Fibroblast of skin of back (primary cell): ENCODE measurements at places on chromosomes 7 and 10.

DNA sequence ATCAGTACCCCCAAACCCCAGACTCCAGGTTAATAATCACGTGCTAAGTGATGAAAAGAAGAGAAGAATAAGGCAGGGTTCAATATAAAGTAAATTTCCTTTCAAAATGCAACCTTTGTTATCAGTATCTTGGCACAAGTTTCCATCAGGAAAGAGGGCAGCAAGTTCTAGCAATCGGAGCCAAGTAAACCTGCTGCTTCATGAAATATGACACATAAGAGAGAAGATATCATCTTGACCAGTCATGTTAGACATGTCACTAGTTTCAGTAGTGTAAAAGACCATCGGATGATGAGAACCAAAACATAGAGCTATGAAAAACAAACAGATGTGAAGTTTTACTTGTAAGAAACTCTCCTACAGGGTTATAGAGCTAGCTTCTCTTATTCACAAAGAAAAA is 44.0 kb downstream of the AASS start:
- DNase-seq = no peak

DNA sequence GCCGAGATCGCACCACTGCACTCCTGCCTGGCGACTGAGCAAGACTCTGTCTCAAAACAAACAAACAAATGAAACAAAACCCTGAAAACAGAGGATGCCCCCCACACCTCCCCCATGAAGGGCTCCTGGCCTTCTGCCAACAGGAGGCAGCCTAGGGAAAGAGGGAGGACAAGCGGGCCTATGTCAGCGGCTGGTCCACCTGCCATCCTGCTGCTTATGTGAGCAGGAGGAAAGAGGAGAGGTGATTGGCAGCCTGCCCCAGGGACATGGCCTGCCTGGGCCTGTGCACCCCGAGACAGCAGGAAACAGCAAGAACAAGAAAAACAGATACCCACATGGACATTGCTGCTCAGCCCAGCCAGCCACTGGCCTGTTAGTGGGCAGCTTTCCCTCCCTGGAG is 9.1 kb upstream of the ZNF316 start:
- no peak for DNase-seq

GRCh38 chr10:7560519-7560918 is 106.2 kb downstream of the ITIH5 start:
- no peak for DNase-seq

GRCh38 chr7:27168265-27168947 is 3.1 kb upstream of the HOXA9 start:
- DNase-seq = no peak
